ENCODE measurements at places on chromosomes 6 and 20.

- no peak for DNase-seq
These were observed 3.6 kb downstream of the TBC1D20 start for GRCh38 chr20:458776-459175.

GRCh38 chr20:36819659-36820058, 46.1 kb upstream of the DSN1 start:
- no peak for DNase-seq

DNA sequence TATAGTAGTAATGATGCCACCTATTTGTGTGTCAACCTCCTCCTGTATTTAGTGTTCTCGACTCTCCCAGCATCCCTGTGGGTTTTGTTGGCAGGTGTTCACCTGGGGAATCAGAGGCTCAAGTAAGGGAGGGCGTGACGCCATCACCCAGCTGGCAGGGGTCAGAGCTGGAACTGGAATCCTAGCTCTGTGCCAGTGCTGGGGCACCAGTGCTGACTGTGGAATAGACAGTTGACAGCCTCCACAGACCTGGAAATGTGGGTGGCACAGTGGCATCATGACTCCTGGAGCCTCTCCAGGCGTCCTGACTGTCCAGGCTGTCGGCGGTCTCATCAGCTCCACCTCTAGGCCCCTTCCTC, 102.8 kb downstream of the SYCP2 start:
- no peak for DNase-seq

GRCh38 chr20:60420676-60421229, 462.5 kb downstream of the CDH26 start:
- no peak for DNase-seq

- DNase-seq = no peak
These were observed 38.0 kb upstream of the ECHDC1 start for GRCh38 chr6:127381384-127381783.
